ENCODE measurements at places on chromosomes 13 and 19.

GRCh38 chr13:40613192-40613818 is 53.1 kb downstream of the FOXO1 start:
- peak; percentile 20 for DNase-seq

DNA sequence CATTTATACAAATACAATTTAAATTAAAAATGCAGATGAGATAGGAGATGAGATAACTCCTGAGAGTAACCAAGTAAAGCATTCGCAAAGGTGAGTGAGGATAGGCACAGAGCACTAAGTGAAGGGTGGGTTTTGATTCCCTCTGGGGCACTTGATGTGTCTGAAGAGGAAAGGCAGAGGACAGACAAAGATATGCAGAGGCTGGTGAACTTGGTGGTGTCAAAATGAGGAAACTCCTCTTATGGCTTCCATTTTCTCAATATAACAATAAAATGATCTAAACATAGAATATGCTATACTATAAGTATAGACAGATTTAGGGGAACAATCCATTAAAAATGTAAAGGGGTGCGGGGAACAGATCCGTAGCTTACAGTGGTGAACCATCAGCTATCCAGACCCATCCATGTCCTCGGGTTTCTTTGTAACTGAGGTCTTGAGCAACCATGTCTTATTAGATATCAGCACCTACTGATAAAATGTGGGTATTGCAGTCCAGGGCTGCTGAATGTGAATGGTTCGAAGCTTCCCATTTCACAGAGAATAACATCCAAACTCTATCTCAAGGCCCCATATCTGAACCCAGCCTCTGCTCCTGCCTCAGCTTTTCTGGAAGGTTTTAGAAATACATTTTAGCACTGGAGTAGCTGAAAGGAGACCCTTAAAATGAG is 73.9 kb upstream of the SLC10A2 start:
- no peak for DNase-seq

GRCh38 chr13:22761709-22762108 is 419.1 kb upstream of the SGCG start:
- no peak for DNase-seq

GRCh38 chr19:1650650-1651567 is 1.5 kb downstream of the TCF3 start:
- no peak for DNase-seq

GRCh38 chr13:28637714-28638355 is 21.1 kb upstream of the POMP start:
- no peak for DNase-seq

GRCh38 chr19:29623726-29624488 is 17.8 kb downstream of the POP4 start:
- no peak for DNase-seq

DNA sequence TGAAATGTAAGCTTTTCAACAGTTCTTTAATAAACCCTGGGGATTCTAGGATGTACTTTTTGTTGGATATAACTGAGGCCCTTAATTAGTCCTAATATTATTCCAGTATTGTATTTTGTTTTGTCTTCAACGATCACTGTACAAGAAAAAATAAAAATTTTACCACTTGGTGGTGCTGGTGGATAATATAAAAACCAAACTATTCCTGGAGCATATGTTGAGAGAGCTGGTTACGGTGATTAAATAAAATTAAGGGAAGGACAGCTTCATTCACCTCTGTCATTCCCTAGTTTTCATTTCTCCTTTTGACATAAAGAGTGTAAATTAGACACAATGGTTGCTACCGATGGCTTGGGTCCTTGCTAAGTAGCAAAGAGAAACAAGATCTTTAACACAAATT is 598.6 kb upstream of the PCDH20 start:
- no peak for DNase-seq

GRCh38 chr13:78317030-78317429 is 286.3 kb downstream of the POU4F1 start:
- no peak for DNase-seq

GRCh38 chr19:54790711-54791110 is 12.7 kb upstream of the KIR2DL4 start:
- DNase-seq = no peak

DNA sequence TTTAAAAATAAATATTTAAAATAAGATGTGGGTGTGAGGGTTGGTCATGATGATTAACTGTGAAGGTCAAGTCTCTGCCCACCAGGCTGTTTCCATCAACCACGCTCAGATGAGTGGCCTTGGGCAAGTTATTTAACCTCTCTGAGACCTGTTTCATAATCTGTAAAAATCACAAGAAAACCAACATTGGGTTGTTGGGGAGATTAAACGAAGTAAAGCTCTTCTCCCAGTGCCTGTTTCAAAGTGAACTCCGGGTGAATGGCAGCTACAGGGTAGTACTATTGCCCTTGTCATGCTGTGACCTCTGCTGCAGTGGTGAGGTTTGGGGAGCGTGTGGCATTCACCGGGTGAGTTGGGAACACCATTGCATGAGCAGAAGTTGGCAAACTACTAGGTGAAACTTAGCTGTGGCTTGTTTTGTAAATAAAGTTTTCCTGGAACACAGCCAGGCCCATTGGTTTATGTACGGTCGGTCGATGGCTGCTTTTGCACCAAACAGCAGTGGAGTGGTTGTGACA is 153.2 kb downstream of the USP12 start:
- DNase-seq = no peak

- DNase-seq = no peak
Observed at GRCh38 chr13:110268061-110268460, 38.9 kb downstream of the COL4A1 start.

DNA sequence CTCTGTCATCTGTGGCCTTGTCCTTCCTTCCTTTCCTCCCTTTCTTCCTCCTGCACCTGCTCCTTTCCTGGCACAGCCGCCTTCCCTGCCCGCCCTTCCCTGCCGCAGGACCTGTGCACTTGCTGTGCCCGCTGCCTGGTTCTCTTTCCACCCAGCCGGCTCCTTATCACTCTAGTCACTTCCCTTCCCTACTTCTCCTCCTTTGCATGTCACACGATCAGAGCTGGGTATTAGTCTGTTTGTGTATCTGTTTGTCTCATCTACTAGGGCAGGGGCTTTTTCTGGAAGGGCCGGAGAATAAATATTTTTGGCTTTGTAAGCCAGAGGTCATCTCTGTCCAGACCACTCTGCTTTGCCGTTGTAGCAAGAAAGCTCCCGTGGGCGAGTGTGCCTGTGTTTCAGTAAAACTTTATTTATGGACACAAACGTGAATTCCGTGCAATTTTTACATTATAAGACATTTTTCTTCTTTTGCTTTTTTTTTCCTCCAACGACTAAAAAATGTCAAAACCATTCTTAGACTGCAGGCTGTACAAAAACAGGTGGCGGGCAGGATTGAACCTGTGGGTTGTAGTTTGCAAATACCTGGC is 6.1 kb downstream of the KDM4B start:
- no peak for DNase-seq

- DNase-seq = no peak
Observed at GRCh38 chr19:1910177-1910576, 5.0 kb downstream of the ADAT3 start.

DNA sequence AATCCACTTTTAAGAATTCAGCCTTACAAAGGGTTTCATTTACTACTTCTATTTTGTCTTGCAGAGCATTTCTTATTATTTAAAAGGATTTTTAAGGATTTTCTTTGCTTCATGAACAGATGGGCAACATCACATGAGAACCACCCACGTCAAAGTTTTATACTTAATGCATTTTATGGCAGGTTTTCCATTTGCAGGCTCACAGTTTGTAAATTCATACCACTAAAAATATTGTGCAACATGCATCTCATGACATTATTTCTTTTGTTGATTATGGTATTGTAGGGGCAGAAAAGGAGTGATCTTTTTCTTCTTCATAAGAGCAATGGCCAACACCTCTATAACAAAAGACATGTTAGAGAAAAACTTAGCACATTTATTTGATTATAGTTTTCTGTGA is 554.0 kb upstream of the SPRY2 start:
- no peak for DNase-seq

DNA sequence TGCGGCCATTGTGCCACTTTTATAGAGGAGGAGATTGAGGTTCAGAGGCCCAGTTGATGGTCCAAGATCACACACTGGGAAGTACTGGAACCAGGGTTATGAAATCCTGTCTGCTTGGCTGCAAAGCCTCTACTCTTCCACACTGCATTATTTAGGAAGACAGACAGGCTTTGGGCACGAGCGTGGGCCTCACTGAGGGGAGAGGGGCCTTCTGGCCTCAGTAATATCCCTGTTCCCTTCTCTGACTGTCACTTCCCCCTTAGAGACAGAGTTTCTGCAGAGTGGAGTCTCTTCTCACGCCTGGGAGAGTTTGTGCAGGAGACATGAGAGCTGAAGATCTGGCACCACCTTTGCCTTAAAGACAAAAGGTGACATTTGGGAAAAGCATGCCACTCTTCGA is 49.0 kb upstream of the PNMA8B start:
- DNase-seq = no peak

GRCh38 chr13:72953391-72953965 is 105.3 kb upstream of the KLF5 start:
- no peak for DNase-seq

Measured in stimulated activated CD8-positive, alpha-beta memory T cell treated with anti-CD3 and anti-CD28 coated beads, Interleukin-7, amount 100 ng/mL, for 1 hour (primary cell).